ENCODE measurements at places on chromosomes 2 and 18.

DNA sequence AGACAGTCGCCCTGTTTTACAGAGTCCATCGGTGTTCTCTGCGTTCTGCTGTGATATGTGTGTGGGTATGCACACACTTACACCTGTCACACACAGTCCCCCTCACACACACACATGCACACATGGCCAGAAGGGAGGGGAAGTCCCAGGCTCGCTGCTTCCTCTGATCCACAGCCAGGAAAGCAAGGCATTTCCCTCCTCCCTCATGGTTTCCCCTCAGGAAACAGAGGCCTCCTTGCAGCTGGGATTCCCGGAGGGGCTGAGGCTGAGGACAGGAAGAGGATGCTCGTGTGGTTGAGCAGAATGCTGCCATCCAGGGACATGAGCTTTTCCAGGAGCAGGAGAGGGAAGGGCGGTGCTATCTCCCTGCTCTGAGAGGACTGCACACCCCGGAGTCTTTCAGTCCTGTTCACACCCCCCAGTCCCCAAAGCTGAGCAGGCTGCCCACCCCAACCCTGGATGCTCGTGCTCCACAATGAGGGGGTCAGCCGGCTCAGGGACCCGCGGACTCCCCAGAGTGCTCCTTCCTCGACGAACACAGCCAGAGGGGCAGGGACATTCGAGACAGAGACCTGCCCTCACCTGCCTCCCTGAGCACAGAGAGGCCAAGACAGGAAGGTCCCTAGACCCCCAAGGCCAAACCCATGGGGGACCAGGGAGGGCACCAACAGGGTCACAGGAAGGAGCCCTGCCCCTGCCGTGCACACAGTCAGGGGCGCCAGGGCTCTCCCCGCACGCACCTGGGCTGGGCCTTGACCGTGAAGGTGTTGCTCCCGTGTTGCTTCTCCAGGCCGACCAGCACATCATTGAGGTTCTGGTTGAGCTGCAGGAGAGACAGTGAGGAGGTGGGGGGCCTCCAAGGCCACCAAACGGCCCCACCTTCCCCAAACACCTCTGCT lies 45.3 kb downstream of the BIN1 start:
- no peak for DNase-seq

GRCh38 chr18:78873926-78874500 lies 105.6 kb upstream of the SALL3 start:
- no peak for DNase-seq

DNA sequence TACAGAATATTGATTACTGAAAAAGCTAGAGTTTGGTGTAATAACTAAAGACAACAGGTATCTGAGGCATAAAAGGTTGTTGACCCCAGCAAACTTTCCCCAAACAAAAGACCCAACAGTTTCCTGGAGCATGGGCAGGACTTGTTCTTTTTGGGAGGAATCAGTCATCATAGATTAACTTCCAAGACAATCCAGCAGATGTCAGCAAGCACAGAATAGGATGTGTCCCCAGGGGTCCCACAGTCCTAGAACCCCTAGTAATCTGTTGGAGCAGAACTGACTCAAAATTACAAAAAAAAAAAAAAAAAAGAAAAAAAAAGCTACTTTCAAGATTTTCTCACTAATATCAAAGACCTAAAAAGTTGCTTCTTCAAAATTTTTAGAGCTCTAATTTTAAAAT lies 564.7 kb upstream of the SLC39A10 start:
- no peak for DNase-seq

GRCh38 chr18:76580288-76580962 lies 85.4 kb upstream of the ZNF516 start:
- no peak for DNase-seq

DNA sequence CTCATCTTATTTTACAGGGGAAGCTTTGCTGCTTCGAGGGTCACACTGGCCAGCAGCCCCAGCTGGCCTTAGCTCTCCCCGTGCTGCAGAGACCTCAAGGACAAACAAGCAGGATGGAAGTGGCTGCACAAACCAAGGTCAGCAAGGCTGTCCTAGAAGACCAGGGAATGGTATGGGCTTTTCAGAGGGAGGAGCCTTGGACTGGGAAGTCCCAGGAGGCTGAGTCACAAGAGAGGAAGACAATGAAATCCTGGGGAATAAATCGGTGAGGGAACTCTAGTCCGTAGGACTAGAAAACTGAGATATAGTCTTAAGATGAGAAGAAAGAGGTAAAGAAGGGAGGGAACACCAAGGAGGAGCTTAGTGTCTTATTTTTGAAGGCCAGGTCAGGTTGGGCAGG lies 15.7 kb downstream of the CREG2 start:
- no peak for DNase-seq

GRCh38 chr2:70710038-70710690 lies 57.8 kb downstream of the ADD2 start:
- DNase-seq, result no peak

GRCh38 chr2:187615364-187615763 lies 61.1 kb upstream of the TFPI start:
- DNase-seq, result no peak

DNA sequence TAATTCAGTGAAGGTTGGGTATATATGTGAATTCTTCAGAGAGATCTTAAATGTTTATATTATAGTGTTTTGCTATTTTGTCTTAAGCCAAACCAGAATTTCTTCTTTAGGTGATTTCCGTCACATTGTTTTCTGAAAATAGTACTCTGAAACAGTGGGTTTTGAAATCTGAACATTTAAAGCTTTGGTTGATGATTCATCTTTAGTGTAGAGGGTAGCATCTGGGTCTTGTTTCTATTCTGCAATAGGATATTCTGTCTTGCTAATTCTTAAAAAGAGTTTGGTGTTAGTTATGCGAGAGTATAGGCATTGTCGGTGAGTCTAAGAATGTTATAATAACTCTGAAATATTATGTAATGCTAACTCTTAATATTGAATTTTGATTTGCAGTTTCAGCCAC lies 69.6 kb upstream of the FAM237A start:
- no peak for DNase-seq

- DNase-seq, result no peak
These were observed 261.5 kb upstream of the SIX3 start for GRCh38 chr2:44679990-44680389.

DNA sequence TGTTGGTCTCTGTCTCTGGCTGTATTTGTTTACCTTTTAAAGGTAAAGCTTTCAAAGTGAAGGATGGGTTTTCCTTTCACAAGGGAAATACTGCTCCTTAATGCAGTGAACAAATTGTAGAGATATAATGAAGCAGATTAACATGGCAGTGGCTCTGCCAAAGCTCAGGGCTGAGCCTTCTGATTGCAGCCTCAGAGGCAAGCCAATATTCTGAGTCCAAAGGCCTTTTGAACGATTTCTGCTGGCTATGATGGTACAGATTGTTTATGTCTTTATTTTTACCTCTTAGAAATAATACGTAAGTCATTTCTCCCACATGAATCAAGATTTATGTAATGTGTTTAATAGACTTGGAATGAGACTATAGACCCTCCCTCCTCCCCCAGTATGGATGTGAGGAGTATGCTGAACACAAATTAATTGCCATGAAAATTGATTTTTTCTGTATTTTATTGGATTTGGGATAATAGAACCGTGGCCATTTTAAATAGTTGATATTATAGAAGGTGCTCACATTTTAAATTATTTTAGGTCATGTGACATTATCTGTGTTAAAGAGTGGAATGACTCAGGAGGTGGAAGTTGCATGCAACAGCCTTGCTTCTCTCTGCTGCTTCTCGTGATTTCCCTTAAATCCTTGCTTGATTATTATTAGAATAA lies 772 bp downstream of the SCN2A start:
- no peak for DNase-seq
